ENCODE measurements at places on chromosomes 4 and X. TPM values are rescaled to one million over a fixed set of nuclear protein-coding genes. Genes with fewer than 3 reads are reported as not detected.

The ABLIM2 gene
- 0.63 TPM for total RNA-seq

The SHISA3 gene
- 0.23 TPM for total RNA-seq

The GAGE1 gene
- total RNA-seq: not detected

The YY2 gene
- 1.4 TPM for total RNA-seq

The SASH3 gene
- 115 TPM for total RNA-seq

The MMRN1 gene
- not detected for total RNA-seq

The UCHL1 gene
- total RNA-seq: 0.35 TPM

The PRR32 gene
- total RNA-seq: not detected

The GPM6B gene
- total RNA-seq: not detected

The ADGRG2 gene
- not detected for total RNA-seq

- no peaks in the 10 kb centered on the region for H3K4me1 ChIP-seq
- H3K4me3 ChIP-seq: no peak overlapping the region
Observed at GRCh38 chr4:149845743-149846142, 30.1 kb upstream of the IQCM start.

GRCh38 chr4:89368861-89369260 is 61.3 kb upstream of the GPRIN3 start:
- no peaks in the 10 kb centered on the region for H3K27me3 ChIP-seq
- DNase-seq: no peak
- peaks cover 10% of the 10 kb centered on the region for H3K4me1 ChIP-seq
- H3K27ac ChIP-seq: no peak overlapping the region
- H3K36me3 ChIP-seq: no peaks in the 10 kb centered on the region

- H3K4me1 ChIP-seq: peaks cover 7% of the 10 kb centered on the region
- no peak overlapping the region for H3K27ac ChIP-seq
- H3K36me3 ChIP-seq: no peaks in the 10 kb centered on the region
- no peak for DNase-seq
- H3K4me3 ChIP-seq: no peak overlapping the region
- H3K27me3 ChIP-seq: peaks cover 17% of the 10 kb centered on the region
Observed at GRCh38 chrX:9937761-9938160, 29.4 kb upstream of the CLDN34 start.

GRCh38 chr4:63777601-63778000 is 631.6 kb downstream of the TECRL start:
- DNase-seq: no peak
- H3K36me3 ChIP-seq: no peaks in the 10 kb centered on the region
- H3K27me3 ChIP-seq: no peaks in the 10 kb centered on the region

DNA sequence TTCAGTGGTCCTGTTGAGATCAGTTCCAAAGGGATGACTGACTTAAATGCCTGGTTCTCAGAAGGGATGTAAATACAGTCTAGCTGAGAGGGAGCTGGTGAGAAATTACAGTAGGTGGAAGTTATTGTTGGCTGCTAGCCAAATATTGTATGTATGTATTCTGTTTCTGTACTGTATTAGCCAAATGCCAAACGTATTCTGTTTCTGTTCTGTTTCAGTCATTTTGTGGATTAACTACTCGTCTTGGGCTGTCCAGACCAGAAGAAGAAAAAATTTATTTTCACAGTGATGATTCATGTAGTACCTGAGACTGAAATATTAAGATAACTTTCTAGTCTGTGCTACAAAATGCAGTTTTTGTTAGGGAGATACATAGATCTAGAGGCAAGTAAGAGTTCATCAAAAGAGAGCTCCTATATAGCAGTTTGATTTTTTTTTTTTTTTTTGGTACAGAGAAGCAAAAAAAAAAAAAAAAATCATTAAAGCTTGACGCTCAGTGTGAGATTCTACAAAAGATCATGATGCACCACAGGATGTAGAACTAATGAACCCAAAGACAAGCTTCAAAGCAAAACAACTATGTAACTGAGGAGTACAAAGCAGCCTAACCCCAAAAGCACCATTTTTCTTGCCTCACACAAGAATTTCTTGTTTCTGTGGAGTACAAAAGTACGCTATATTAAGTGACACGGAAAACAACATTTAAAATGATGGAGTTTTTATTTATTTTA is 54.8 kb downstream of the CASP6 start:
- H3K4me3 ChIP-seq: peak overlapping the region; percentile 73
- H3K4me1 ChIP-seq: peaks cover 38% of the 10 kb centered on the region
- peak; percentile 75 for DNase-seq
- H3K36me3 ChIP-seq: peaks cover 20% of the 10 kb centered on the region

- H3K27ac ChIP-seq: peak overlapping the region; percentile 65
- no peak for DNase-seq
- H3K4me1 ChIP-seq: peaks cover 66% of the 10 kb centered on the region
Observed at GRCh38 chr4:102564399-102565059, 63.4 kb downstream of the NFKB1 start.

GRCh38 chr4:68218044-68218443 is 27.4 kb downstream of the TMPRSS11B start:
- no peaks in the 10 kb centered on the region for H3K4me1 ChIP-seq
- no peak for DNase-seq
- no peaks in the 10 kb centered on the region for H3K36me3 ChIP-seq
- no peak overlapping the region for H3K27ac ChIP-seq
- H3K4me3 ChIP-seq: no peak overlapping the region

- no peaks in the 10 kb centered on the region for H3K27me3 ChIP-seq
- H3K4me1 ChIP-seq: no peaks in the 10 kb centered on the region
- H3K4me3 ChIP-seq: no peak overlapping the region
- H3K36me3 ChIP-seq: no peaks in the 10 kb centered on the region
Observed at GRCh38 chr4:54155936-54156335, 56.0 kb downstream of the GSX2 start.

DNA sequence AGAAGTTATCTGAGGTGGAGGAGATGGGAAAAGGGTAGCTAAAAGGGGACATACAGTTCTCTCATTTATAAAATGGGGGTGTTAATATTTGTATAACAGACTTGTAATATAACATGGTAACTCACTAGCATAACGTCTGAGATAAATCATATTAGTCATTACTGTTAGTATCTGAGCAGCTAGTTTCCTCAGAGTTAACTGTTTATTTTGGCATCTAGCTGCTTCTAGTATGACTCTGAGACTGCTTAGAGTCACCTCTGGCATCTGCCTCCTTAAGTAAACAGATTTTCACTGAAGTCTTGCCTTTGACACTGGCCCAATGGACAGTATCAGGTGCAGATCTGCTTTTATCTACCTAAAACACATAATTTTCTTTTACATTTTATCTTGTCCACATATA is 58.1 kb downstream of the SLC30A9 start:
- no peak overlapping the region for H3K27ac ChIP-seq
- no peak overlapping the region for H3K4me3 ChIP-seq
- no peaks in the 10 kb centered on the region for H3K27me3 ChIP-seq
- peaks cover 50% of the 10 kb centered on the region for H3K36me3 ChIP-seq

DNA sequence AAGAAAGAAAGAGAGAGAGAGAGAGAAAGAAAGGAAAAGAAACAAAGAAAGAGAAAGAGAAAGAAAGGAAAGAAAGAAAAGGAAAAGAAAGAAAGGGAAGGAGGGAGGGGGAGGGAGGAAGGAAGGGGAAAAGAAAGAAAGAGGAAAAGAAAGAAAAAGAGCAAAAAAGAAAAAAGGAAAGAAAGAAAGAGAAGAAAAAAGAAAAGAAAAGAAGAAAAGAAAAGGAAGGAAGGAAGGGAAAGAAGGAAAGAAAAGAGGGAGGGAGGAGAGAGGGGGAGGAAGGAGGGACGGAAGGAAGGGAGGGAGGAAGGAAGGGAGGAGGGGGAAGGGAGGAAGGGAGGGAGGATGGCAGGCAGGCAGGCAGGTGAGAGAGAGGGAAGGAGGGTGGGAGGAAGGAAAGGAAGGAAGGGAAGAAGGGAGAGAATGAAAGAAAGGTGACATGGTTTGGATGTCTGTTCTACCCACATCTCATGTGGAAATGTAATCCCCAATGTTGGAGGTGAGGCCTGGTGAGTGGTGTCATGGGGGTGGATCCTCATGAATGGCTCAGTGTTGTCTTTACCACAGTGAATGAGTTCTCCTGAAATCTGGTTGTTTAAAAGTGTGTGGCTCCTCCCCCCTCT is 83.0 kb upstream of the DCLK2 start:
- peaks cover 5% of the 10 kb centered on the region for H3K4me1 ChIP-seq
- DNase-seq: no peak
- H3K36me3 ChIP-seq: no peaks in the 10 kb centered on the region
- peak overlapping the region; percentile 38 for H3K27ac ChIP-seq
- no peak overlapping the region for H3K4me3 ChIP-seq
- H3K27me3 ChIP-seq: peaks cover 2% of the 10 kb centered on the region

- peaks cover 2% of the 10 kb centered on the region for H3K36me3 ChIP-seq
- no peak for DNase-seq
- H3K27ac ChIP-seq: no peak overlapping the region
- H3K4me3 ChIP-seq: no peak overlapping the region
- H3K27me3 ChIP-seq: no peaks in the 10 kb centered on the region
Observed at GRCh38 chr4:113423631-113424030, 337.9 kb downstream of the CAMK2D start.

- no peak overlapping the region for H3K27ac ChIP-seq
- peaks cover 10% of the 10 kb centered on the region for H3K4me1 ChIP-seq
- H3K27me3 ChIP-seq: peaks cover 21% of the 10 kb centered on the region
- peak; percentile 62 for DNase-seq
- H3K36me3 ChIP-seq: no peaks in the 10 kb centered on the region
- H3K4me3 ChIP-seq: no peak overlapping the region
Observed at GRCh38 chr4:110268352-110268751, 69.9 kb upstream of the ELOVL6 start.

GRCh38 chrX:100944601-100945000 is 15.9 kb upstream of the XKRX start:
- H3K4me3 ChIP-seq: no peak overlapping the region
- no peaks in the 10 kb centered on the region for H3K36me3 ChIP-seq
- H3K4me1 ChIP-seq: no peaks in the 10 kb centered on the region
- no peaks in the 10 kb centered on the region for H3K27me3 ChIP-seq

DNA sequence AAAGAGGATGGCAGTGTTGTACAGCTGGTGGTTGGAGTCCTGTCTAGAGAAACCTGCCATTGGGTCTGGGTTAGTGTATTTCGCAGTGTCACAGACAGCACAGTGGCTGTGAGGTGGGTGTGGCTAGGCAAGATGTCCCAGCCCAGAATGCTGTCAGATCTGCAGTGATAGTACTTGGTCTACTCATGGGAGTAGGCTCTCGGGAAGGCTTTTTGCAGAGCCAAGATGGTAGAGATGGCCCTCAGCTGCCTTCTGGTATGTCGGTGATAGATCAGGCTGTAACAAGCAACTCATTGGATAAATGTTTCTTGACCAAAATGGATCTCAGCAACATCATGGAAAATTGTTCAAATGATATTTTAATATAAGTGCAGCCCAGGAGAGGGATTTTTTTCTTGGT is 84.3 kb upstream of the WDR1 start:
- no peak overlapping the region for H3K4me3 ChIP-seq
- H3K36me3 ChIP-seq: no peaks in the 10 kb centered on the region
- H3K4me1 ChIP-seq: no peaks in the 10 kb centered on the region
- no peak overlapping the region for H3K27ac ChIP-seq
- no peaks in the 10 kb centered on the region for H3K27me3 ChIP-seq

DNA sequence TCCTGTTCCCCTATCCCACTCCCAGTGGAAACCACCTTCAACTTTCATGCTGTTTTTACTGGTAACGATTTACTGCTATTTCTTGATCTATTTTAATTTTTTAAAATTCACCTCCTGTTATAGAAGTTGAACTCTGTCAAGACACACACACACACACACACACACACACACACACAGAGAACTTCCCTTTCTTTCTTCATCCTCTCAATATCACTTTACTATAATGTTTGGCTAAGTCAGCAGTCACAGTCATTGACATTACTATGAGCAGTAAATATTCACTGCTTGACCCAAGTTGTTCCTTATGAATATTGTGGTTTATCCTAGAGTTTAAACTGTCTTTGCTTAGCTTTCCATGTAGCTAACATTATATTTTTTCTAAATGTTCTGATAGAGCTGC is 24.0 kb upstream of the SGMS2 start:
- H3K4me3 ChIP-seq: no peak overlapping the region
- no peak overlapping the region for H3K27ac ChIP-seq
- no peaks in the 10 kb centered on the region for H3K36me3 ChIP-seq
- H3K27me3 ChIP-seq: peaks cover 18% of the 10 kb centered on the region
- H3K4me1 ChIP-seq: no peaks in the 10 kb centered on the region

GRCh38 chr4:169275180-169275579 is 4.4 kb upstream of the SH3RF1 start:
- peaks cover 55% of the 10 kb centered on the region for H3K27me3 ChIP-seq
- H3K36me3 ChIP-seq: no peaks in the 10 kb centered on the region
- peak; percentile 12 for DNase-seq
- peaks cover 8% of the 10 kb centered on the region for H3K4me1 ChIP-seq

GRCh38 chrX:50158593-50158992 is 42.2 kb downstream of the AKAP4 start:
- no peaks in the 10 kb centered on the region for H3K4me1 ChIP-seq
- DNase-seq: no peak
- H3K4me3 ChIP-seq: no peak overlapping the region

Data from activated CD4-positive, alpha-beta T cell treated with anti-CD3 and anti-CD28 coated beads, Interleukin-2, amount 10 ng/mL, durations not matched to agents 24 days and 14 days (primary cell).